ENCODE measurements at places on chromosomes 1 and 21. TPM values are rescaled to one million over a fixed set of nuclear protein-coding genes. Genes with fewer than 3 reads are reported as not detected.

DNA sequence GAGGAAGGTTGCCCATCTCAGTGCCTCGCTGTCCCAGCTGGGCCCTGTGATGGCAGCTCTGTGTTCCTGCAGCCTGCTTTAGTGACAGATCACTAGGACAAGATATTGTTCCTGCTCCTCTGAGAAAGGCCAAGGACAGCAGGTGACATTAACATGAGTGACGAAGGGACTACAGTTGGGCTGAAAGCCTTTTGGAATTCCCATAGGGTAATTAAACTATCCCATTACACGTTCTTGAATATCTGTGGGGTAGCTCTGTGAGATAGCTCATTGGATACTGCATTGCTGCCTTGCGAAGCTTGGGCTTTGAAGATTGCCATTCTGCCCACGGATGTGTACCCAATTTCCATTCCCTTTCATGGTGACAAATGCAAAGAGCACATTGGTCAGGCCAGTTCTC, 78.2 kb upstream of the COA6 start:
- H3K36me3 ChIP-seq, result no peaks in the 10 kb centered on the region
- no peak overlapping the region for H3K4me3 ChIP-seq
- peaks cover 30% of the 10 kb centered on the region for H3K27me3 ChIP-seq
- no peaks in the 10 kb centered on the region for H3K4me1 ChIP-seq
- H3K27ac ChIP-seq, result no peak overlapping the region

The ZSWIM5 gene
- total RNA-seq, result 2.1 TPM

GRCh38 chr1:91891454-91891853, 5.5 kb upstream of the TGFBR3 start:
- H3K36me3 ChIP-seq, result no peaks in the 10 kb centered on the region
- H3K27me3 ChIP-seq, result peaks cover 18% of the 10 kb centered on the region
- DNase-seq, result no peak
- H3K27ac ChIP-seq, result no peak overlapping the region

DNA sequence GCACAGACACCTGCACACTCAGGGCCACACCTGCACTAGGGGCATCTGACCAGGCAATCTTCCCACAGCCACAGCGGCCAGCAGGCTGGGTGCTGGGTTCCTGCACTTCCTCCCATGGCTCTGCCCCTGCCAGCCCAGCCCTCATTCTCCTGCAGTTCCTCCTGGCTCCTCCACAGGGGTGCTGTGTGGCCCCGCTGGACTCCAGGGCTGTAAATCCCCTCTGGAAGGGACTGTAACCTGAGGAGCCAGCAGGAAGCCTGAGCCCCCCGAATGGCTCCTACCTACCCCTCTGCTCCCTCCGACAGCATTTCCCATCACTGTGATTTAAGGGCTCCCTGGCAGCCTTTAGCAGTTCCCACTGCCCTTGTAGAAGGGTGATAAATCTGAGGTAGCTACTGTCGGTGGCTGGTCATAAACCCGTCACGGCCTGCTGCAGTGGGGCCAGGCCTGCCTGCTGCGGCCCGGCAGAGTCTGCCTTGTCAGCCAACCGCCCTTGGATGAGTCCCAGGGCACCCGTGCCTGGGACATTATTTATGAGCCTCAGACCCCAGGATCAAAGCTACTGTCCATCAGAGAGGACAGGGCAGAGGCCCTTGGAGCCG, 8.8 kb downstream of the UBL4B start:
- H3K4me1 ChIP-seq, result peaks cover 17% of the 10 kb centered on the region
- no peak overlapping the region for H3K27ac ChIP-seq
- H3K27me3 ChIP-seq, result peaks cover 23% of the 10 kb centered on the region
- no peak overlapping the region for H3K4me3 ChIP-seq

The PAPPA2 gene
- total RNA-seq, result 3.3 TPM

- no peaks in the 10 kb centered on the region for H3K27me3 ChIP-seq
- no peak overlapping the region for H3K4me3 ChIP-seq
- H3K27ac ChIP-seq, result peak overlapping the region; percentile 85
- no peaks in the 10 kb centered on the region for H3K36me3 ChIP-seq
- no peaks in the 10 kb centered on the region for H3K4me1 ChIP-seq
Observed at GRCh38 chr21:28801906-28802305, 190.8 kb downstream of the LTN1 start.

GRCh38 chr1:175154629-175155472, 37.7 kb downstream of the KIAA0040 start:
- H3K4me3 ChIP-seq, result no peak overlapping the region
- peaks cover 41% of the 10 kb centered on the region for H3K27me3 ChIP-seq
- no peak overlapping the region for H3K27ac ChIP-seq
- peaks cover 18% of the 10 kb centered on the region for H3K4me1 ChIP-seq

The TDRD5 gene
- total RNA-seq, result not detected

The FAM131C gene
- 0.86 TPM for total RNA-seq

The DMRTA2 gene
- not detected for total RNA-seq

The TMEM240 gene
- 1.0 TPM for total RNA-seq

The SPRR2B gene
- not detected for total RNA-seq

DNA sequence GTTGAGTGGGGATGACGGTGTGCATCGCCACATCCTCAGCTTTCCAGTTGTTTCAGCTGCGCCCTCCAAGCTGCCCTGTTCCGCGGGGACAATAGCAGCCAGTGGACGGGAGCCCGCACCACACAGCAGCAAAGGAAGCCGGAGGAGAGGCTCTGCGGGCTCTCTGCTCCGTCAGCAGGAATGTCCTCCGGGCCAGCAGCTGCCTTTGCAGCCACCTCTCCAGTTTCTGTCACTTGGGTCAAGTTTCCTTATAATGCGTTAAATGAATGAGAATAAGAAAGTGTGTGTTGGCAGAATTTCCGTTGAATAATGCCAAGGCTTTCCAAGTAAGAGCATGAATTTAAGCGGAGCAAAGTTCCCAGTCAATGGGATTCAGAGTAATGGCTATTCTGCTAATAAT, 263.3 kb downstream of the KIF26B start:
- H3K4me3 ChIP-seq, result no peak overlapping the region
- DNase-seq, result no peak
- no peaks in the 10 kb centered on the region for H3K36me3 ChIP-seq
- no peak overlapping the region for H3K27ac ChIP-seq

- H3K4me1 ChIP-seq, result peaks cover 30% of the 10 kb centered on the region
- DNase-seq, result no peak
- no peak overlapping the region for H3K27ac ChIP-seq
- H3K27me3 ChIP-seq, result peaks cover 58% of the 10 kb centered on the region
- H3K4me3 ChIP-seq, result peak overlapping the region; percentile 96
Observed at GRCh38 chr1:236397173-236397759, 3.2 kb downstream of the EDARADD start.

DNA sequence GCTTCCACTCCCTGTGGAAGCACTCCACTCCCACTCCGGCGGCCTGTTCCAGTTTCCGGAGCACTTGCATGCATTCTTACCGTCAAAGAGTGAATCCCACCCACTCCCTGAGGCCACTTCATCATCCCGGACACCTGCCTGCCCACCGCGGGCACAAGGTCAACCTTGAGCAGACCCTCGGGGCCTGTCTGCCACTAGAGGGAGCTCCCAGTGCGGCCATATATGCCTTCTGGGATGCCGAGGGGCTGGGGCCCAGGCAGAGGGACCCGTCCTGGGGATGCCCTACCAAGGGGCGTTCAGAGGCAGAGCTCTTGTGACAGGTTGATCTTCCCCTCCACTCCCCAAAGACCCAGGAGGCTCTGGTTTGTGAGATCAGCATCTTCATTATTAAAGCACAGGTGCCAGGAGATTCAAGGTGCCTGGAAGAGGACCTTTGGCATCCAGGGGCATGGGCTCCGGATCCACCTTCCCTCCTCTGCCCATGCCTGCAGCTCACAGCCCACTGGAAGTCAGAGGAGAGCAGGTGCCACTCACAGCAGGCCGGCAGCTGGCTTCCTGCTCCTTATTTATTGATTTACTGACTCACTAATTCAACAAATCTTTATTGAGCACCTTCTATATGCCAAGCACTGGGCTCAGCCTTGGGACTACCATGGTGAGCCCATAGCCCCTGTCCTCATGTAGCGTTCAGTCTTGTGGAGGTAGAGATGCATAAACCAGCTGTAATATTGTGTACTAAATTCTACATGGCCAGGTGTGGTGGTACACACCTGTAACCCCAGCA, 47.3 kb downstream of the UBIAD1 start:
- no peak overlapping the region for H3K4me3 ChIP-seq
- no peak overlapping the region for H3K27ac ChIP-seq
- peak; percentile 62 for DNase-seq
- H3K36me3 ChIP-seq, result no peaks in the 10 kb centered on the region
- peaks cover 7% of the 10 kb centered on the region for H3K4me1 ChIP-seq
- H3K27me3 ChIP-seq, result no peaks in the 10 kb centered on the region

- DNase-seq, result no peak
- no peaks in the 10 kb centered on the region for H3K36me3 ChIP-seq
- H3K4me3 ChIP-seq, result no peak overlapping the region
Observed at GRCh38 chr21:20698585-20698984, 299.6 kb upstream of the NCAM2 start.

DNA sequence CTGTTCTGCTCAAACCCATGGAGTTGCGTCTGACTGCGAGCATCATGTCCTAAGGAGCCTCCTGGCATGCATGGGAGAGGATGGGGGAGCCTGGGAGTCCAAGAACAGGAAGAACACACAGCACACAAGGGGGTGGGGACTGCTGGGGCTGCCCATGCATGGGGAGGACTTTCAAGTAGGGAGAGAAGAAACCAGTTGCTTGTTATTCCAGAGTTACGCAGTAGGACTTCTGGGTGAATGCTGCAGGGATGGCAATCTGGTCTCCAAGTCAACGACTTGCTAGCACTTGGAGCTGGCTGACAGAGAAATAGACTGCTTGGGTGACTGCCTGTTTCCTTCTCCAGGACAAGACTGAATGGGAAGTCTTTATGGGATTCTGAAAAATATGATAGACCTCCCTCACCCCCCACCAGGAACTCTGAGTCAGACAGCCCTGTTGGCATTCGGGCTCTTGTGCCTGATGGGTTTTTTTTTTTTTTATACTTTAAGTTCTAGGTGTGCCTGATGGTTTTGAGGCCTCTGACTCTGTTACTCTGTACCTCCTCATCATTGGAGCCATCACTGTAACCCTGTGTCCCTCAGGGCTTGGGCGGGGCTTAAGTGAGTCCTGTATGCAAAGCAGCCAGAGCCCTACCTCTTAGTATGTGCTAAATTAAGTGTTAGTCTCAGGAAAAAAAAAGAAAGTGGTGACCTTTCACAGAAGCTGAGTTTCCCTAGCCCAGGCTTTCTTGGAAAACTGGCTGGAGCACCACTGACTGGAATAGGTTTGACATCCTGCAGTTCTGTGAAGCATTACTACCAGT, 30.3 kb downstream of the MAP3K21 start:
- peaks cover 4% of the 10 kb centered on the region for H3K4me1 ChIP-seq
- no peaks in the 10 kb centered on the region for H3K27me3 ChIP-seq
- no peak overlapping the region for H3K27ac ChIP-seq

DNA sequence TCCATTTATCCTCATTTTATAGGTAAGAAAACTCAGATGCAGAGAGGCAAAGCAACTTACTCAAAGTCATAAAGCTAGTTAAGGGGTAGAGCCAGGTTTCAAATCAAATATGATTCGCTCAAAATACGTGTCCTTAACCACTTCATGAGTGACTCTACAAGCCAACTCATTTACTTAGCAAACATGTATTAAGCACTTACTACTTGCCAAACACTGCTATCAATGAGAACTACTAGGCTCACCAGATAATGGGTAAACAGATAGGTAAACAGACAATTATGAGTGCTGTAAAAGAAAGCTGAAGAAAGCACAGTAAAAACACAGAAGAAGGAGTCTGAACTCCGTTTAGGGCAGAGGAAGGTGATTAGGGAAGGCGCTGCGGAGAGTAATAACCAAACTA, 65.9 kb downstream of the WDR64 start:
- H3K4me1 ChIP-seq, result peaks cover 22% of the 10 kb centered on the region

The RGS16 gene
- total RNA-seq, result 73.3 TPM

The RIPK4 gene
- total RNA-seq, result 0.60 TPM

The GUCA2B gene
- not detected for total RNA-seq
